CD4-positive, alpha-beta T cell treated with Interleukin-6 at 100 ng/mL for 8 hours (primary cell): ENCODE measurements at places on chromosomes 3 and 15.
A peak's percentile ranks its signal among the peaks of the same experiment; 100 is the strongest.

DNA sequence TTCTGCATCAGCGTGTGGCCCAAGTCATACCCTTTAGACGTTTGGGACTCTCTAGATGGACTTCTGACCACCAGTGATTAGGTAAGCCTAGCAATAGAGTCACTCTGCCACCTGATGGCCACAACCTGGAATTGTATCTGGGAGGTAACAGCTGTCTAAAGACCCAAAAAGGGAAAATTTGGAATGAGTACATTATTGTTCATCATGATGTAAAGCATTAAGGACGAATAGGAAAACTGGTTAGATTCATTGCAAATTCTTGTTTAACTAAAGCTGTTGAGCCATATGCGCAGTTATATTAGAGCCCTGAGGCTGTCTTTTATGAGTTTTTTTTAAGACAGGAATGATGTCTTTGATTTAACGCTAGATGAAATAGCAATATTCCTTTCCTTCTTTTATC is 63.6 kb downstream of the FAM81A start:
- no peak for DNase-seq

GRCh38 chr3:47791193-47791855 is 9.6 kb upstream of the SMARCC1 start:
- no peak for DNase-seq

DNA sequence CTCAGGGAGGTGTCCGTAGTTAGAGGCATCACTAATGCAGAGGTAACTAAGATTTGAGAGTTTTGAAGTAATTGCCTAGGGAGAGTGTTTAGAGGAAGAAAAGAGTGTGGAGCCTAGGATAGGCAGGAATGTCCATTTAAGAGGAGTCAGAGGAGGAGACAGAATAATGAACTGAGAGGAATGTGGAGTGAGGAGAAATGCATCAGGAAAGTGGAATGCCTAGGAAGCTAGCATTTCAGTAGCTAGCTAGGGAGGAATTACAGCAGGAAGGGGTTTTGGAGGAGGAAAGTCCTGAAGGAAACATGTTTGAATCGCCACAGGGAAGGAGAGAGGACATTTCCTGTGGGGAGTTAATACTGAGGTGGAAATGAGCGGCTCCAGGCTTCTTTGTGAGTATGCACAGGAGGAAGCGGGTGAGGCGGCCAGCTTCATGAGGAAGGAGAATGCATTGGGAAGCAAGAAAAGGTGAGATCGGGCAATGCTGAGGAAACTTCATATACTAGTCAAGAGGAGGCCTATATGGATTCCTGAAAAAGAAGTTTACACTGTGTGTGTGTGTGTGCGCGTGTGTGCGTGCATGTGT is 154.3 kb downstream of the TMEM108 start:
- no peak for DNase-seq

- DNase-seq, result no peak
Observed at GRCh38 chr3:186751480-186751879, 31.9 kb upstream of the EIF4A2 start.

GRCh38 chr3:150784747-150785125 is 21.8 kb upstream of the SIAH2 start:
- DNase-seq, result no peak

DNA sequence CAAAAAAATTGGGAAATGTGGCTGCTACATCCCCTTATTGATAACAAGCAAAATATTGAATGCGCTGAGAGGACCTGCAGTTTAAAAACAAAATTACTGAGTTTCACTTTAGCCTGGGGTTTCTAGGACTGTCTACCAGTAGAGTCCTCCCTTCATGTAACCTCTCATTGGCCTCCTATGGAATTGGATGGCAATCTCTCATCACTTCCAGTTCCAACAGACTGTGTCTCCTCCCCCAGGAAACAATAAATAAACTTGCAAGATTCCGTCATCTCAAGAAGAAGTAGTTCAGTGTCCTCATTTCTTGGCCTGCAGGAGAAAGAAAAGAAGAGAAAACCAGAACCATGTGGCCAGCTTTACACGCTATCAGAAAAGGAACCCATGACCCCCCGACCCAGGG is 123.8 kb downstream of the TLE3 start:
- DNase-seq, result no peak

- no peak for DNase-seq
Observed at GRCh38 chr15:52020221-52021085, 1.4 kb downstream of the MAPK6 start.

DNA sequence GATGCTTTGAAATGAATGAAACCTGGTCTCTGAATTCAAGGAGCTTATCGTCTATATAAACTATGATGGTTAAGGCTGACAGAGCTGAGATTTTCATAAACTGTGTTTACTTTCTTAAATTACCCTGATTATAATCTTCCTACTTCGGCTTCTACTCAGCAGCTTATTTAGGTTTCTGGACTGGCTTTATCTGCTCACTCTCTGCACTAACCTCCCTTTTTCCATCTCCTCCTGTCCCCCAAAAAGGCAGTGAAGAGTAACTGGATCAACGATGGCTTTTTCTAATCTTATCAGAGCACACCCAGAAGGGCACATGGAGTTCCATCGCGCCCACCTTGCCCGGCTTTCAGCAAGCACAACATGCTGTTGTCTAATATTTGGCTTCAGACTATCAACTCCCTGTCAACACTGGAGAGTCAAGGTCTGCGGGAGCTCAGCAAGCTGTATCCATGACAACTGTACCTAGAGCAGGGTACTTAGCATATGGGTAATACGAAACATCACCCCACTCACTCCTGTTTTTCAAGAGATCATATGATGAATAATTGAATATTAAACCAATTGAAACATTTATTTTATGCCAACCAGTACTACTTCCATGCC is 417.3 kb downstream of the GABRB3 start:
- no peak for DNase-seq

GRCh38 chr15:93189561-93189960 is 100.5 kb upstream of the RGMA start:
- no peak for DNase-seq

- DNase-seq, result no peak
Observed at GRCh38 chr3:14404186-14404585, 1.8 kb downstream of the SLC6A6 start.

GRCh38 chr3:120407508-120408287 is 43.1 kb downstream of the FSTL1 start:
- no peak for DNase-seq

DNA sequence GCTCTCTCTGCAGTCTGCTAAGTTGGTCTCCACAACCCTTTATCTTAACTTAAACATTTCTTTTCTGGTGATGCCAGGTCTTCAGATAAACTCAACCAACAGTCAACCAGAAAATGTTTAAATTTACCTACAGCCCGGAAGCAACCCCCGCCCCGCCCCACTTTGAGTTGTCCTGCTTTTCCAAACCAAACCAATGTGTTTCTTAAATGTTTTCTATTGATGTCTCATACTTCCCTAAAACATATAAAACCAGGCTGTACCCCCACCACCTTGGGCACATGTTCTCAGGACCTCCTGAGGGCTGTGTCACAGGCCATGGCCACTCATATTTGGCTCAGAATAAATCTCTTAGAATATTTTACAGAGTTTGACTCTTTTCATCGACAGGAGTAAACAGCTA is 13.2 kb upstream of the GPR160 start:
- no peak for DNase-seq

DNA sequence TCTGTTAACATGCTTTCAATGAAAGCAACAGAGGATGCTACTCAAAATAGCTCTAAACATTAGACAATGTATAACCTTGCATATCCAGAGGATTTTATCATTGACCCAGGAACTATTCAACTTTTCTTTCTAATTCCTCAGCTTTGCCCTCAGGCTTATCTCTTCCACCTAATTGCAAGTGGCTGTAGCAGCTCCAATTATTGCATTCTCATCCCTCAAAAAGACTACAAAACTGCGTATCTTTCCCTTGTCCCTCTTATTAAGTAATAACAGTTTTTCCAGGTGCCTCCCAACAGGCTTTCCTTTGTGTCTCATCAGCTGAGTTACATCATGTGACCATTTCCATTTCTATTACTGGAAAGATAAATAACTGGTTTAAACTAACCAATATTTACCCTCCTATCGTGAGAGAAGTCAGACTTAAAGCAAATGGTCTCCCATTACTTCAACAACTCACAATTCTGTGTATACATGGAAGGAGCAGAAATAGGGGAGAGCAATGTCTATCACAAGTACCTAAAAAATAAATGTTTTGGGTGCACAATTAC is 78.0 kb upstream of the MBNL1 start:
- no peak for DNase-seq

DNA sequence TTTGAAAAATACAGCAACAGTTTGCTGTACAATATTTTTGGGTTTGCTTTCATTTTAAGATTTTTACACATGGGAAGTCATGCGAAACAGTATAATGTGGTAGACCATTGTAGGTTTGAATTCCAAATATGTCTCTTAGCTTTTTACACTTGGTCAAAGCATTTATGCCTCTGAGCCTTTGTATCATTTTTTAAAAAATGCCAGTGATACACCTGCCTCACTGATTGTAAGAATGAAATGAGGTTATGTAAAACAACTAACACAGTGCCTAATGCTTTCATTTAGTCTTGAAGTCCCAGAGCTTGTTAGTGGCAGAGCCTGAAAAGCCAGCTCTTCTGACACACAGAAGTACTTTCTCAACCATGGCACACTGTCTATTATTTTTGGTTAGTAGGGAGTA is 202.0 kb downstream of the UBE2E2 start:
- no peak for DNase-seq

DNA sequence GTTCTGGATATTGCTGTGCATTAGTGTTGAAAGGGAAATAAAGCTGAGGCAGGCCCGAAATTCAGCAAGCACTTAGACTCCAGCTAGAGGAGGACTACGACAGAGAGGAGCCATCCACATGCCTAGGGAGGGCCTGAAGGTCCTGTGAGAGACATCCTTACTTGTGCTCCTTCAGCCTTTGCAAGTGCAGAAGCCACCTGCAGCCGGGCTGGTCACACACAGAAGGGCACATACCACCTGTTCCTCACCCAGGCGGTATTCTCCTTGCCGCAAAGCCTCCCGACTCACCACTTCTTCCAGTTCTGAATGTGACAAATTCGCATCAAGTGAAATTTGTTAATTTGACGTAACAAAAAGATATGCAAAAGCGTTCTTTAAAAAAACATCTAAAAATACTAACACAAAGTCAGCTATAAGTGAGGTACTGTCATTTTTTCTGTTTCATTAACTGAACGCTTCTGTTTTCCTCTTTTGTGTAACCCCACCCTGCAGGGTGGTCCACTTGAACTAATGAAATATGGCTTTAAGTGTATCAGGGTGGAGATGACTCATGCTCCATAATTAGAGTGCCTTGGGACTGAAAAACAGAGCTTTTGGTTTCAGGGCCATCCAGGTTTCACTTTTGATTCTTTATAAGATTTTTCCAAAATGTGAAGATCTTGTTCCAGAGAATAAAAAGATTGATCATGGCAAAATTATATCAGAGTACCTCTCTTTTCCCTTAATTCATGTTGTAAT is 467.9 kb upstream of the ATP11B start:
- DNase-seq, result no peak

GRCh38 chr3:45244356-45244755 is 18.3 kb upstream of the TMEM158 start:
- DNase-seq, result no peak

DNA sequence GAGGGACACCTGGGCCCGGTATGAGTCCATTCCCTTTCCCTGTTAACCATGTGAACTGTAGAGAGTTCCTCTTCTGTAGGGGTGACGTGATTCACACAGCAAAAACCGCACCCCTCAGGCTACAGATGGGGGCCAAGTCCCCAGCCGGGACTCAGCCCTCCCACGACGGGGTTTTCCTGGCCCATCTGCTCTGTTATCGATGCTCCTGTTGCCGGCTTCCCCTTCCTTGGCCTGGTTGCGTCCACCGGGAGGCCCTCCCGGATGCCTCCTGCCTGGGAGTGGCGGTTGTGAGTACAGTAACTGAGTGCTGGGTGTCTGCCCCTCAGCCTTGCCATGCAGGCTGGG is 817 bp upstream of the PLXNA1 start:
- DNase-seq, result peak; percentile 39

GRCh38 chr3:123789760-123790159 is 94.4 kb downstream of the MYLK start:
- DNase-seq, result no peak

DNA sequence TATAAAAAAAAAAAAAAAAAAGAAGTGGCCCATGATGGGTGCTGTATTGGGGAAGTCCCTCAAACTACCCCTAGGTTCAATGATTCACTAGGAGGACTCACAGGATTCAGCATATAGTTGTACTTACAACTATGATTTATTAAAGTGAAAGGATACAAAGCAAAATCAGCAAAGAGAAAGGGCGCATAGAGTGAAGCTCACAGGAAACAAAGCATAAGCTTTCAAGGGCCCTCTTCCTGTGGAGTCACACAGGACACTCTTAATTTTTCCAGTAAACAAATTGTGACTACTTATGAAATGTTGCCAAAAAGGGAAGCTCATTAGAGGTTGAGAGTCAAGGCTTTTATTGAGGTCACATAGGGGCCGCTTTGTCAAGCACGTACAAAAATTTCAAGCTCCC is 153.7 kb upstream of the GAP43 start:
- DNase-seq, result no peak

DNA sequence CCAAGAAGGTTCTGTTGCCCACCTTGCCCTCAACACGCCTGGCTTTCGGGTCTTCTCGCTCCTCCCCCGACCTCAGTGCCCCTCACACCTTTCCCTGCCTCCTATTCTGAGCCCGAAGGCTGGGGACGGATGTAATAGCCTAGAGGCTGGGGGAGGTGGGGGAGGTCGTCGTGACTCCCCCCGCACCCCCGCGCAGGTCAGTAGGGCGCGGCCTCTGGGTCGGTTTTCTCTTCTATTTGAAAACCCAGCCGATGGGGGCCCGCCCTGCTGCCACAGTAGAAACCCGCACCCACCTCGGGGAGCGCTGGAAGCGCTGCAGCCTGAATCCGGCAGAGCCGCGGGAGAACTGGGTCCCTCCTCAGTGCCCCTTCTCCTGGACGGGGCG is 1.0 kb upstream of the RBPMS2 start:
- DNase-seq, result no peak

GRCh38 chr3:100561459-100562158 is 47.8 kb upstream of the ADGRG7 start:
- DNase-seq, result no peak

DNA sequence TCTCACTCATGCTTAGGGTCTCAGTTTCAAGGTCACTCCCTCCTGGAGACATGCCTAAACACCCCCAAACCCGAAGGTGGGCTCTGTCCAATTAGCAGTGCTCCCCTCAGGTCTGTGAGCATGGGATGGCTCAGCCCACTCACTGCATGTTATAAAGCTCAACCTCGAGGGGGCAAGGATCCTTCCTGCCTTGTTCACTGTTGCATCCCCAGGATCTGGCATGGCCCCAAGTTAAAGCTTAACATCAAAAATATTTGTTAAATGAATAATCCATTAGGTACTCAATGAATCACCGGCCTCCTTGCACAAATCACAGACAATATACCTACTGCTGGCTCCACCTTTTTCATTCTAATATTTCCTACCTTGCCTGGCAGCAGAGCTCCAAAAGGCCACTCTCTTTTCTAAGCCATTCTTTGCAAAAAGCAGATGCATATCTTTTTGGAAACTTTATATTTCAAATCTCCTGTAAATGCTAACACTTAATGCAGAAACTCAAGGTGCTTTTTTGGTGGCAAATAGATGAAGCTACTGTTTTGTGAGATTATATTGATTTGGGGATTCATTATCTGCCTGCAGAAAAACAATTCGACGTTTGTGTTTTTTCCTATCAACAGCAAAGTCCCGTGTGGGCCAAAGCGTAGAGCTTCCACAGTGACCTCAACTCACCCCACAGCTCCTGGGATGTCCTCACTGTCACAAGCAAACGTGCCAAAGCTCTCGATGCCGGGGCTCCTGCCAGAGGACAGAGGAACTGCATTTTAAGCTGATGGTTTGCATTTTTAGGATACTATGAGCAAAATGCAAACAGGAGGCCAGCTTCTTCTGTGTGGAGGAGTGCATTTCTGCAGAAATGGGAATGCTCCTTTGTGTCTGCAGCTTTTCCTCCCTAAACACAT is 35.4 kb downstream of the PCOLCE2 start:
- no peak for DNase-seq

GRCh38 chr3:115212615-115213014 is 65.5 kb upstream of the ZBTB20 start:
- no peak for DNase-seq
